Stimulated activated CD4-positive, alpha-beta T cell treated with anti-CD3 and anti-CD28 coated beads, Interleukin-15, amount 100 ng/mL, for 48 hours (primary cell): ENCODE measurements at places on chromosomes 1 and 21.

DNA sequence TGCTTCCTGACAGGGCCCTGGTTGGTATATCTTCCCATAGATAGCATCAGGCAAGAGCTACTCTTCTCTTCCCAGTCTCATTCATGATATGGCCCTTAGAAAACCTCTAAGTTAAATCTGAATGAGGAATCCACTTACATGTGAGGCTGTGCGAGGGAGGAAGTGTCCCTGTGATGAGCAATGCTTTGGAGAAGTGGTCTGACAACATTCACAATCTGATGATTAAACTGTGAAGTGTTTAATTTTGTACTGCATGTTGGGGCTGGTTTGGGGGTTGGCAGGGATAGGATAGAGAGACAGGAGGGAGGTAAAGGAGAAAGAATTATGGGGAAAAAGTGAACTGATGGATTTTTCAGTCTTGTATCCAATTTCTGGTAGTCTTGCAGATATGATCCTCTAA, 421.2 kb upstream of the DAB1 start:
- no peak for DNase-seq

- no peak for DNase-seq
Observed at GRCh38 chr1:21899267-21899810, 37.8 kb downstream of the HSPG2 start.

DNA sequence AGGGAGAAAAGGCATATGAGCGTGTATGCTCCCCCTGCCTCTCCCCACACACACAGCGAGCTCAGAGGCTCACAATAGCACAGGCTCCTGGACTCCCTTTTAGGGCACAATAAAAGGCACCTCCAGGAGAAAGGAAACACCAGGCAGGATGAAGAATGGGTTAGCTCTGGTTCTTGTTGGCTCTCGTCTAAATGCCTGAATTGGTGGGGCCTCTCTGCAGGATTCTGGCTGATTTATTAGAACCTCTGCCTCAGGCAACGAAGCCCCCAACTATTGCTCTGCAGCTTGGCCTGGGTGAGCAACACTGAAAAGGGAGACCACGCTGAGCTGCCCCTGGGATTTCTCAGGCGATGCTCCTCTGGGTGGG, 590.9 kb upstream of the PLXNA2 start:
- DNase-seq: no peak

DNA sequence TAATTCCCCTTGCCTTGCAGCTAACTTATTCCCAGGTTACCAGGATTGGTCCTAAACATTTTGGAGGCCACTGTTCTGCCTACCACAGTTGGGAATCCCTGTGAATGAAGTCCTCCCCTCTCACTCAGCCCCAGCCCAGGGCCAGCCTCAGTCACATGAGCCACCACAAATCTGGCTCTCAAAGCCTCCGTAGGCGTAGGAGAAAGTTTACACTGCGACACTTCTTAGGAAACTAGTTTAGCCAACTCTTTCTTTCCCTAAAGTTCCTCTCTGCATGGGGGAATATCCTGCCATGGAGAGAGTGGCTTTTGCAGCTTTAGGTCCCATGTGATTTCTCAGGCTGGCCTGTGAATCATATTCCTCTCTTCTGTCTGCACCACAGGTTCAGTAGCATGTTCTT, 45.7 kb upstream of the ETV3 start:
- DNase-seq: no peak

DNA sequence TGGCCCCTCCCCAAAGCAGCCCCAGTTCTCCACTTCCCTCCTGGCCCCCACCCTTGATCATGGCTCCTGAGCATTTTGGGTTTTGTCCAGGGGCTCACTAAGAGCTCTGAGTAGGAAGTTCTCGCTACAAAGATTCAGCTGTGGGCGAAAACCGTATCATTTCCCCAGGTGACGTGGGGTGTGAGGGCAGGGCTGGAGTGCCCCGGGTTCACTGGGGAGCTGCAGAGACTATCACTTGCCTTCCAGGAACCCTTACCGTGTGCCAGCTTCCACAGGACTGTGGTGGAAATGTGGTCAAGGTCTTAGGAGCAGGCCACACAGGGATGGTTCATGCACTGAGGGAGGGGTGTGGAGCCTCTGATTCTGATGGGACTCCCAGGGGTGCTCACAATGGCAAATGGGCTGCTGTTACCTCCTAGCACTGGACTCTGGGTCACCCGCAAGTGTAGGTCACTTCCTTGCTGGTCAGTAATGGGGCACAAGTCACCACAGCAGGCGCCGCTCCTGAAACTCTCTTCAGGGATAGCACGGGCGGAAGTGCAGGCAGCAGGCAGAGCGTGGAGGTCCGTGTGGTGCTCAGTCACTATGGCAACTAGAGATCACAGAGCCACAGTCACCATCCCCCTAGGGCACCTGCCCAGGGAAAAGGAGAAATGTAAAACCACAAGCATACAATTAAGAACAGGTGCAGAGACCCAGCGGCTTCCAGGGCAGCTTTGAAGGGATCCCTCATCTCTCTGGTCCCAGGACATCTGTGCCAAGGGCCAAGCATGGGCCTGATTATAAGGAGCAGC, 35.4 kb downstream of the RSPH1 start:
- no peak for DNase-seq

- no peak for DNase-seq
Observed at GRCh38 chr21:38958323-38958705, 152.6 kb downstream of the ETS2 start.

DNA sequence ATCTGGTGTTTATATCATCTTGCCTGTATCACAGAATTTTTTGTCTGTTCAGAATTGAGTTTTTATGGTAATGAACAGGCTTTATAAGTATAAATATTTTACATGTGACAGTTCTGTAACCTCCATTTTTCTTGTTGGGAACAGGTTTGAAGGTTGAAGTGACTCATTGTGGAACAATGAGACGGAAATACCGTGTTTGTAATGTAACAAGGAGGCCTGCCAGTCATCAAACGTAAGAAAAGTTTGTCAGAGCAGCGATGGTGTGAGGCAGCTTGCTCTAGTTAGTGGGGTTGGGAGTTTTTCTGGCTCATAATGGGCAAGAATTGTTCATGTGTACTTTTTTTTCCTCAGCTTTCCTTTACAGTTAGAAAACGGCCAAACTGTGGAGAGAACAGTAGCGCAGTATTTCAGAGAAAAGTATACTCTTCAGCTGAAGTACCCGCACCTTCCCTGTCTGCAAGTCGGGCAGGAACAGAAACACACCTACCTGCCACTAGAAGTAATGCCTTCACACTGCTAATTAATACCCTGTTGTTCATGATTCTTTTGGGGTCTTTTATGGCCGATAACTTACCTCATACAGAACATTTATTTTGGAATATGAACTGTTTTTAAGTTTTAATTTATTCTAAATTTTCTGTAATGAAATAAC, 75.2 kb upstream of the TEKT2 start:
- no peak for DNase-seq

- no peak for DNase-seq
Observed at GRCh38 chr1:25662061-25662460, 45.5 kb downstream of the MAN1C1 start.

DNA sequence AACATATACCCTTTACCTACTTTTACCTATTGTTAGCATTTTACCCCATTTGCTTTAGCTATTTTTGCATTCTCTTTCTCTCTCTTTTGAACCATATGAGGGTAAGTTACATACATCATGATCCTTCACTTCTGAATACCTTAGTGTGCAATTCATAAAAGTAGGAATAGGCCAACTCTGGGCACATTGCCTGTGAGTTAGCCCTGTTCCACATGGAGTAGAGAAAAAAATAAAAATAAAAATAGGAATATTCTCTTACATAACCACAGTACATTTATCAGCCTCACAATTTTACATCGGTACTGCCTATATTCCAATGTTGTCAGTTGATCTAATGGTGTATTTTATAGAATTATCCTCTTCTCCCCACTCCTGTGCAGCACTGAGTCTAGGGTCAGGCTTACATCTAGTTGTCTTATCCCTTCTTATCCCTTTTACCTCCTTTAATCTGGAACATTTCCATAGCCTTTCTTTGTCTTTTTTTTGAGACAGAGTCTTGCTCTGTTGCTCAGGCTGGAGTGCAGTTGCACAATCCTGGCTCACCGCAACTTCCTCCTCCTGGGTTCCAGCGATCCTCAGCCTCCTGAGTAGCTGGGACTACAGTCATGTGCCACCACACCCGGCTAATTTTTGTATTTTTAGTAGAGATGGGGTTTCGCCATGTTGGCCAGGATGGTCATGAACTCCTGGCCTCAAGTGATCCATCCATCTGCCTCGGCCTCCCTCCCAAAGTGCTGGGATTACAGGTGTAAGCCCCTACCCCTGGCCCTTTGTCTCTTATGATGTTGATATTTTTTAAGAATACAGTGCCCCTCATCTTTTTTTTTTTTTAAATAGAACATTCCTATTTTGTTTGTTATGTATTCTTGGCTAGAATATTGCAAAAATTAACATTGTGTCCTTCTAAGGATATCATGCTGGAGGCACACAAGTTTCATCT, 11.1 kb upstream of the SLC30A1 start:
- DNase-seq: no peak

GRCh38 chr1:226653311-226653921, 85.7 kb downstream of the ITPKB start:
- DNase-seq: peak; percentile 44

DNA sequence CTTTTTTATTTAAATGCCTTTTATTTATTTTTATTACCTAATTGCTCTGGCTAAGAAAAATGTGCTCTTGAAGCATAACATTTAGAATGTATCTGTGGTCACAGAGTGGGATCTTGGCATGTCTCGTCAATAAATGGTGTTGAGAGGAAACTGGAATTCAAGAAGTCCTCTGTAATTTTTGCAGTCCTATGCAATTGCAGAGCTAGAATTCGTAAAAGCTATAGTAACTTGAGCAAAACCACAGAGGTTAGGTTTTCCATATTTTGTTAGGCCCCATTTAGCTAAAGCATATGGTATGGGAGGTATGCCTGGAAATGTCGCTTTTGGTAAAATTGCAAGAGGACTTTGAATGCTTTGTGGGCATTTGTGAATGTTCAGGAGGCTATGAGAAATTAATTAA, 466.7 kb upstream of the NFIA start:
- no peak for DNase-seq

DNA sequence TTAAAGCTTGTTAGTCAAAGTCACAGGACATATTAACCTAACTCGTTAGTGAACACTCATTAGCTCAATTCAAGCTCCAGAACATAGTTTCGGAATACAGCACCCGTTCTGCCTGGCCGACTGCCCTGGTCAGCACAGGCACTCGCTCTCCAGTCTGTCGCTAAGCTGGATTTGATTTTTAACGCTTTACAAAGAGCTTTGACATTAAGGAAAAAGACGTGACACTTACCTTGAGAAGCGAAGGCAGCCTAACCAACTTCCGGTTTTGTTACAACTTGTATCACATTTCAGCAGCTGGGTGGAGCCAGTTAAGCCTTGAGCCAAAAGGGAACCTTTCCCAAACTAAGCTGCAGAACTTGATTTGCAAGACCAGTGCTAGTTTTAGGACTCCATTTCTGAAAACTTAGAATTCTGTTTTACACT, at the start of gene FRRS1:
Gene FRRS1 (minus strand): TSS at position 258 of the 423 bp plus-strand sequence. CDS start 17,867 bp downstream, outside the sequence.
- DNase-seq: peak; percentile 13

DNA sequence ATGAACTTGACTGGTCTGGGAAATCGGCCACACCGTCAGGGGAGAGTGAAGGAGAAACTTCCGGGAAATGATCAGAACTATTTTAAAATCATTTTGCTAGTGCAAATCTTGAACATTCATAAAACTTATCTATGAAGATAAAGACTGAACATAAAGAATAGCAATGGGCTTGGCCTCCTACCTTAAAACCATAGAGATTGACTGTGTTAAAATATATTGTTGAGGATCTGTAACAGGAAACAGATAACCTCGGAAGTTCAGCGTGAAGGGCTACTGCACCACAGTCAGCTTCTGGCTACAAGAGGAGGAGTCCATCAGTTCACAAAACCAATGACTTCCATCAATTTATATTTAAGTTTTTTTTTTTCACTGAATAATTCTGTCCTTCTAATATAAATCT, 127.3 kb downstream of the RGS7 start:
- DNase-seq: no peak

DNA sequence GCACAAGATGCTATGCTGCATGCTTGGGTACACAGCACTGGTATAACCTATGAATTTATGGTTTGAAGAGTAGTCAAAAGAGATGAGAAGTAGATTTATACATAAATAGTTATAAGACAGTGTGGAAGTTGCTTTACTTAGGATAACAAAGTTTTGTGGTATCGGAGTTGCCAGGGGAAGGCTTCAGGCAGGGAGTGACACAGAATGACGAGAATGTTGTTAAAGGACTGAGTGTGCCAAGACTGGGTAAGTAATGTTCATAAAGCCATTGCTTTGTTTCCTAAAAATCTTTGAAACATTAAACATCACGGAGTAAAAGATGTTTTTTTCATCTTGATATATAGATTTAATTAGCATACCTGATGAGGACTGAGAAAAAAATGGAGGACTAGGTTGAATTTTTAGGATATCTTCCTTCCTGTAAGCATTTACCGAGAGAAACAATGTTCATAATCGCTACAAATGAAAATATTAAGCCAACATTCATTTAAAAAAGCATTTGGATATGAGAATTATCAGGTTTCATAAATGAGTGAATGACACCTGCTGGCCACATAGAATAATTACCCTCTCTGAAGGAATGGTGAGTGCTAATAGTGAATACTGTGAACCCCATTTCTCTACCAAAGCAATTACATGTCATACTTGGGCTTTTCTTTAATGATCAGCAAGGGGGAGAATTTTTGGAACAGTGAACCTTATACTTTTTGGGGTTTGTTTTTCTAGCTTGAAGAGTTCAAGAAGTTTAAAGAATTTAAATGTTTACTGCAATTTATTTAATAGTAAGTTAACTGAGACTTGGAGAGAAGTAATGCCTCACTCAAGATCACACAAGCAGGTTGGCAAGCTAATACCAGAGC, 28.4 kb downstream of the EXTL2 start:
- DNase-seq: no peak

DNA sequence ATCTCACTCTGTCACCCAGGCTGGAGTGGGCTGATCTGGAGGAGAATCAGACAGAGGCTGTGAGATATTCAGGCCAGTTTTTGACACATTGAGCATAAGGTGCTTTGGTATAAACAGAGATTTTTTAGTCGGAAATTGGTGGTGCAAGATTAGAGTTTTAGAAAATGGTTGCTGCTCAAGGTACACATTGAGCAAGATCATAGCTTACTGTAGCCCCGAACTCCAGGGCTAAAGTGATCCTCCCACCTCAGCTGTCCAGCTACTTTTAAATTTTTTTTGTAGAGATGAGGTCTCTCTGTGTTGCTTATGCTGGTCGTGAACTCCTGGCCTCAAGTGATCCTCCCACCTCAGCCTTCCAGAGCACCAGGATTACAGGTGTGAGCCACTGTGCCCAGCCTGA, 43.9 kb upstream of the USP1 start:
- no peak for DNase-seq

DNA sequence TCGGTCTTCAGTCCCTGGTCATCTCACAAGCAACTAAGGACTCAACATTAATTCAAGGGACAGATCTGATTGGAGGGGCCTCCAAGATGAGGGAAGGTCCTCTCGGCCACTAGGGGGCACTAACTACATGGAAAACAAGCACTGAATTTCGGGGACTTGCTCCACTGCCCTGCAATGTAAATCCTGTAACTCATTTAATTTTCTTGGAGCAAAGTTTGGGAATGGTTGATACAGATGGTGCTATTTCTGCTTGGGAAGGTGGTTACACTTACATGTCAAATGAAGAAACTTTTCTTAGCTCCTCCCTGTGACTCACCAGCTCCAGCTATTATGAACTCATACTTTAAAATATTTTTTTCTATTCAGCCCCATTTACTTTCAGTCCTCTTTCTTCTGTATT, 97.4 kb upstream of the KCNJ15 start:
- DNase-seq: peak; percentile 46
